Upper lobe of left lung (tissue), 6 donors: ENCODE measurements at places on chromosomes 1 and 21. TPM values are rescaled to one million over a fixed set of nuclear protein-coding genes. Genes with fewer than 3 reads are reported as not detected.

RBM11 gene
- total RNA-seq = 1.2 TPM

CLDN19 gene
- not detected for total RNA-seq

RGS1 gene
- total RNA-seq = 81.1 TPM

BSND gene
- total RNA-seq = not detected

LAPTM5 gene
- total RNA-seq = 173 TPM

KCNQ4 gene
- 0.60 TPM for total RNA-seq

SFN gene
- 98.2 TPM for total RNA-seq

ATAD3C gene
- 15.7 TPM for total RNA-seq

FLG2 gene
- total RNA-seq = not detected

A3GALT2 gene
- not detected for total RNA-seq

SLC6A9 gene
- 17.1 TPM for total RNA-seq

FCRL3 gene
- total RNA-seq = 1.1 TPM

EVA1B gene
- 31.4 TPM for total RNA-seq

SELL gene
- total RNA-seq = 18.3 TPM

ANXA9 gene
- 1.2 TPM for total RNA-seq

TRAF5 gene
- total RNA-seq = 11.2 TPM

NEXN gene
- 15.0 TPM for total RNA-seq

OVAAL gene
- not detected for total RNA-seq
